Myocyte (in vitro differentiated cells): ENCODE measurements at places on chromosomes 5 and 9. TPM values are rescaled to one million over a fixed set of nuclear protein-coding genes. Genes with fewer than 3 reads are reported as not detected.

DNA sequence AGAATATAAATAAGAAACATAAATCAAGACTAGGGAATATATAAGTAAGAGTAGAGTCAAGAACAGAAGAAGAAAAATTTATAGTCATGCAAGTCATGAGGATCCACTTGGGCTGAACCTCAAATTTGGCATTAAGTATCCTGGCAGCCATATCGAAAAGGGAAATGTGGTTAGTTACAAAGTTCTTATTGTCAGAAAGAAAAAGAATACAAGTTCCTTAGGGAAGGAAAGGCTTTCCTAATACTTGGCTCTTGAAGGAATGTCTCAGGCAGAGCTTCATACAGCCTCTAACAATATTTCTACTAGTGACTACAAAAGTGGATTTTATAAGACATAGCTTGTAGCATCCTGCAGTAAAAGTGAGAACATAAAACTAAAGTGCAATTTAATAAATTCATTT, 45.4 kb downstream of the TMEM252 start:
- no peak for DNase-seq

LCN15 gene
- not detected in 2 replicates for total RNA-seq

GRCh38 chr5:38112938-38113337, 145.4 kb upstream of the EGFLAM start:
- peak; percentile 28 for DNase-seq

DNA sequence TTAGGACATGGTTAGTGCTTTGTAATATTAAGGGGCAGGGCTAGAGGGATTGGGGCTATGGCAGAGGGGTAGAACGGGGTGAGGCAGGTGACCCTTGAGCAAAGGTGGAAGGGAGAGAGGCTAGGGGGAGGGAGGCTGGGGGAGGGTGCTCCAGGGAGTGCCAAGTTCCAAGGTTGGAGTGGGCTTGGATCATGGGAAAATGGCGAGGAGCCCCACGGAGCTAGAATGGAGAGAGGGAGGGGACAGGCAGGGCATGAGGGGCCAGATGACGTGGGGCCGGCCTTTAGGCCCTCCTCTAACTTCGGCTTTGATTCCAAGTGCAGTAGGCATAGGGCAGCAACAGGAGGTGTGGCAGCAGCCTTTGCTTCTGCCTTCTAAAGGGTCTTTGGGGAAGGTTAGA, 171.8 kb upstream of the PANK3 start:
- DNase-seq = no peak

DNA sequence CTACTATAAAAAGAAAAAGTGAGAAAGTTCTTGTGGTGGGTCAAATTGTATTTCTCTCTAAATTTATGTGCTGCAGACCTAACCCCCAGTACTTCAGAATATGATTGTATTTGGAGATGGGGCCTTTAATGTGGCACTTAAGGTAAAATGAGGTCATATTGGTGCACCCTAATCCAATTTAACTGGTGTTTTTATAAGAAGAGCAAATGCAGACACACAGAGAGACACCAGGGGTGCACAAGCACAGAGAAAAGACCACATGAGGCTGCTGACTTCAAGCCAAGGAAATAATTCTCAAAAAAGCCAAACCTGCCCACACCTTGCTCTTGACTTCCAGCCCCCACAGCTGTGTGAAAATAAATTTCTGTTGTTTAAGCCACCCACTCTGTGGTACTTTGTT, 80.2 kb upstream of the HTR4 start:
- DNase-seq = no peak
